ENCODE measurements at places on chromosomes 7 and 10.

GRCh38 chr10:29646238-29646902 lies 11.6 kb upstream of the SVIL start:
- DNase-seq, result peak; percentile 57

GRCh38 chr10:78556705-78557432 lies 511.9 kb upstream of the ZMIZ1 start:
- DNase-seq, result no peak

- DNase-seq, result no peak
These were observed 37.4 kb downstream of the PRKAG2 start for GRCh38 chr7:151839451-151839921.

GRCh38 chr10:69800109-69800508 lies 1.6 kb upstream of the COL13A1 start:
- DNase-seq, result peak; percentile 1

DNA sequence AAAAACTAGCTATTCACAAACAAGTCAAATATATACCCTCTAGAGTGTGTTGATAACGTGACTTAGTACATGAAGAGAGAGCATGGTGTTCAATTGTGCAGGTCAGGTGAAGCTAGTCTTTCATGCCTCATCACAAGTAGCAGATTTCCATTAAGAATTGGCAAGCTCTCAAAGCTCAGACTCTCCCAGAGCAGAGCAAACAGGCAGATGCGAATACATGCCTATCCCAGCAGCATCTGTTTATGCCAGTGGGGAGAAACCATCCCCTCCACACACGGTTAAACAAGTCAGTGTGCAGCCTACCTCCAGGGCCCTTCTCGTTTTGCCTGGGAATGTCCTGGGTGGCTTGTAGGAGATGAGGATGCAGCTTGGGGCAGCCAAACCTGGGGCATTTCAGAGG lies 532.5 kb upstream of the C7orf33 start:
- DNase-seq, result peak; percentile 98

Data from NCI-H2081 (cell line).